ENCODE measurements at places on chromosomes 7 and 10.

- no peak for DNase-seq
Observed at GRCh38 chr10:126247446-126247975, 140.8 kb downstream of the ADAM12 start.

DNA sequence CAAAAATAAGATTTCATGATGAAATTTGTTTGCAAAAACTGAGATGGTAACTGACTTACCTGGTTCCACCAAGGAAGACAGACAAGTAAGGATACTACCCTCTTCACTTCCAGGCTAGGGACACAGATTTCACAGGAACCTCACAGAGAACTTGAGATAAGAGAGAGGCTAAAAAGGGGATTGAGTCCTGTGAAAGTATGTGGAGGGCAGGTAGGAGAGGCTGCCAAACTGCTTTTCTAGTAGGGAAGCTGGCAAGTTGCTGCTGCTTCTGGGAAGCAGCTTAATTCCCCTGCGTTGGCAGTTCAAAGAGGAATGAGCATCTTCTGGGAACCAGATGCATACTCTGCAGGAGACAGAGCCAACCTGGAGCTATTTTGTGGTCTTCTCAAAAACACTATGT, 841.6 kb downstream of the CCSER2 start:
- no peak for DNase-seq

DNA sequence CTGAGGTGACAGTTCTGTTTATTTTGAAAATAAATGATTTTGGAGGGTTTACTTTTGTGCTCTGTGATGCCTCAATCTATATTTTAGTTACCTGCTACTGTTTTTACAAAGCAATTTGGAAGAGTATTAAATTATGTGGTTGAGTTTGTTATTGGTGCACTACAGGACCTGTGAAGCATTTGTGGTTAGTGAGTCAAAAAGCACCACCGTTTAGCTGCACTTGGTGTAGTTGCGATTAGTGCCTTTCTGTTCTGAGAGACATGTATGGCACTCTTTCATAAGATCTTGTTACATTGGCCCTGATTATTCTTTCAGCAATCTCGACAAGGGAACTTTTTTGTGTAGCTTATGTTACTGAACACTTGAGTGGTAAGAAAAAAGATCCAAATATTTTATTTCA, 132.2 kb downstream of the BBS9 start:
- DNase-seq: no peak

- DNase-seq: no peak
Observed at GRCh38 chr7:83517035-83517700, 131.8 kb downstream of the SEMA3E start.

DNA sequence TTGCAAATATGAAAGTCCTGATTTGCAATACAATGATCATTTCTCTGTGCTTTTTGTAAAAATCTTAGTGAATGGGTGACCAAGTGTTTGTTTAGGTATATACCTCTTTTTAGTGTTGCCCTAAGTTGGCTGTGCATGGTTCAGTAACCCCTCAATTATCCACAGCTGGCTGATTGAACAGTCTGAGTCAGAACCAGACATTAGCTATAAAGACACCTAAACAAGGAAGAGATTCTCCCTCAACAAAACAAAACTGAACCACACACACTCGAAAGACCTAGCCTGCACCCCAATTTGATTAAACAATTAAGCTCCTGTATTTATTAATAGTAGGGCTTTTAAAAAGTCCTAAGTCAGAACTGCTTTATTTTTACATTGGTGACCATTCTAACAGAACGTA, 2.8 kb downstream of the RSBN1L start:
- no peak for DNase-seq

- DNase-seq: no peak
Observed at GRCh38 chr10:614790-615582, 74.5 kb downstream of the DIP2C start.

DNA sequence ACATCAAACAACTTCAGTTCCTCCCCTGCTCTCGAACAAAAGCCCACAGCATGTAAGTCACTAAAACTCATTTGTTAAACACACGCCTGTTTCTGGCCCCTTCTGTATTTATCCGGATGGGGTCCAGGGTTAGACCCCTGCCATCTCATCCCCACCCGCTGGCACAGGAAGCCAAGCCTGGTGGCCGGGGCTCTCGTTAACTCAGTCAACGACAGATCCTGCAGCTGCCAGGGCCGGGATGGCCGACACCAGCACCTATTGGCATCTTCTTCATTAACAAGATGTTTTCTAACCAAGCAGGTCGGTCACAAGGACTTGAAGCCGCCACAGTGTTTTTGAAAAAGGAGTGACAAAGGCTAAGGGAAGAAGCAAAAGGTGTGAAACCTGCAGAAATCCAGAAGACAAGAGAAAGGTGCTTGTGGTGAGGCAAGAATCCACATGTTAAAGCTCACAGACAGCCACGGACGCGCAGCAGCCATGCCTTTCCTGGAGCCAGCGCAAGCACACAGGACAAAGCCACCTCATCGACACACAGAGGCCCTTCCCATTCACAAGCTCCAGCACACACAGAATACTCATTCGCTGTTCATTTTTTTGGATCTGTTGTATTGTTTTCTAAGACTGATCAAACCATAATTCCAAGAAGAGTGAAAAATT, 202.7 kb downstream of the DIP2C start:
- no peak for DNase-seq

- DNase-seq: no peak
Observed at GRCh38 chr7:129341212-129341611, 93.0 kb upstream of the STRIP2 start.

DNA sequence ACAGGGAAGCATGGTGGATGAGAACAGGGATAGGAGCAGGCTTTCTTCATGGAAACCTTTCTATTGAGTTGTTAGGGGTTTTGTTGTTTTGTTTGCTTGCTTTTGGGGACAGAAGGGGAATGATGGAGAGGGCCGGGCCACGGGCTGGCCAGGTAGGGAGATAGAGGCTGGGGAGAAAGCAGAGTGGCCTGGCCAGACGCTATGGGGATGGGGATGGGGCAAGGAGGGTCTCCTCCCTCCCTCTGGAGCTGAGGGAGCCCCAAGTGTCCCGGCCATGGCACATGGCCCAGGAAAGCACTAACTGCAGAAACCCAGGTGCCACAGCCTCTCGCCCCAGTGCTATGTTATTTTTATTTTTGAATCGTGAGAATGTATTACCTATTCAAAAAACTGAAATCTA, 10.0 kb downstream of the AOC1 start:
- no peak for DNase-seq
